ENCODE measurements at places on chromosomes 6 and 20. TPM values are rescaled to one million over a fixed set of nuclear protein-coding genes. Genes with fewer than 3 reads are reported as not detected.

Gene PROKR2
- total RNA-seq, result not detected

Gene MUC21
- not detected for total RNA-seq

Gene BNIP5
- total RNA-seq, result not detected

DNA sequence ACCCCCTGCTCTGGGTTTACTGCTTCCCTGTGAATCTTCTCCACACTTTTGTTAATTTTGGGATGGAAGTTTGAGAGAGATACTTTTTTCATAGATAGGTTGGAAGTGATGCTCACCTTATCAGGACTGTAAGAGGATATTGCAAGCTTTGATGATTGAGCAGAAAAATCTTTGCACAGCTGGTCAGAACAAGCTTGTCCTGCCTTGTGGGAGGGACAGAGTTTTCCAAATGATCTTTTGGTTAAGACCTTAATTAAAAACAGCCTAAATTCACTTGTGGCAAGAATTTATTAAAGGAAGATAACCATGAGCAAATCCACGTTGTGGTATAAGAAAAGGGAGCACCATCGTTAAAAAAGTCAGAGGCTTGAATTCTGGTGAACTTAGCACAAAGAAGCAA is 32.2 kb downstream of the E2F3 start:
- DNase-seq, result no peak
- no peaks in the 10 kb centered on the region for H3K36me3 ChIP-seq
- H3K27me3 ChIP-seq, result no peaks in the 10 kb centered on the region
- H3K4me1 ChIP-seq, result peaks cover 5% of the 10 kb centered on the region
- H3K27ac ChIP-seq, result no peak overlapping the region

DNA sequence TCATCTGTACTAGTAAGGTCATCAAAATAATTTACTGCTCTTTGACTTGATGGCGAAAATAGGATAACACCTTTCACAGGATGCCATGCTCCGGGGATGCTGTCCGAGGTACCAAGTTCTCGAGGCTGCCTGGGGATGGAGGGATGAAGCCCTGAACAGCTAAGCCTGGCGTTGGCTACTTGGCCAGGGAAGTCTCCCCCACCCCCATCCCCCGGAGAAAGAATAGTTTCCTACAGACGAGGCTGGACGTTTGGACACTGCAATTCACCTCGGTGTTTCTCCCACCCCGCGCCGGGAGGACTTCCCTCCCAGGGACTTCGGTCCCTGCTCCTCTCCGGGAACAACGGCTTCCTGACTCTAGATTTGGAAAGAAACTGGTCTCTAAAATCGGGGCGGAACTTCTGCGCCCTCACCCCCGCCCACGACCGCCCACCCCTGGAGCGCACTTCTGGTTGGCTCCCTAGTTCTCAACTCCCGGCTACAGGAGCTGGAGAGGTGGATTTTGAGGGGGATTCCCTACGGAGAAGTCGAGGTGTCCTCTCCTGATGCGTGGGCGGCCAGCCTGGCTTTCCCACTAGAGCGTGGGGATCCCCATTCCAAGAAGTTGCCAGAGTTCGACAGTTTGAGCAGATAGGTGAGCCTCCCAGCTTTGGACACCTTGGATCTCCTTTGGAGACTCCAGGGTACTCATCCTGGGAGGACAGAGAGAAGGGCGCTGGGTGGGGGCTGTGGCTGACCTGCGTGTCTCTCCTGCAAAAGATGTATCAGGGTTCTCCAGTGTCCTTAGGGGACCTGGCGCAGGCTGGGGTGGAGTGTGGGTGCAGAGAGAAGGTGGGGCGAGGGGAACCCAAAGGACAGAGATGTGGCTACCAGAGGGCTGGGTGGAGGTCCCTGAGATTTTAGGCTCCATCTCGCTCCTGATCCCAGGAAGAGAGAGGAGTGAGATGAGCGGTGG is 1.1 kb downstream of the PCSK2 start:
- DNase-seq, result no peak
- H3K27ac ChIP-seq, result no peak overlapping the region
- peaks cover 8% of the 10 kb centered on the region for H3K4me1 ChIP-seq
- peaks cover 12% of the 10 kb centered on the region for H3K27me3 ChIP-seq
- peak overlapping the region; percentile 10 for H3K4me3 ChIP-seq

GRCh38 chr6:79042088-79042798 is 35.8 kb downstream of the PHIP start:
- H3K4me3 ChIP-seq, result no peak overlapping the region
- no peaks in the 10 kb centered on the region for H3K27me3 ChIP-seq
- no peak overlapping the region for H3K27ac ChIP-seq
- no peak for DNase-seq
- H3K4me1 ChIP-seq, result no peaks in the 10 kb centered on the region
- peaks cover 13% of the 10 kb centered on the region for H3K36me3 ChIP-seq

All from right atrium auricular region (tissue), 2 donors.